CD4-positive, alpha-beta T cell treated with Interleukin-4 for 4 hours (primary cell): ENCODE measurements at places on chromosomes 6 and 20.

DNA sequence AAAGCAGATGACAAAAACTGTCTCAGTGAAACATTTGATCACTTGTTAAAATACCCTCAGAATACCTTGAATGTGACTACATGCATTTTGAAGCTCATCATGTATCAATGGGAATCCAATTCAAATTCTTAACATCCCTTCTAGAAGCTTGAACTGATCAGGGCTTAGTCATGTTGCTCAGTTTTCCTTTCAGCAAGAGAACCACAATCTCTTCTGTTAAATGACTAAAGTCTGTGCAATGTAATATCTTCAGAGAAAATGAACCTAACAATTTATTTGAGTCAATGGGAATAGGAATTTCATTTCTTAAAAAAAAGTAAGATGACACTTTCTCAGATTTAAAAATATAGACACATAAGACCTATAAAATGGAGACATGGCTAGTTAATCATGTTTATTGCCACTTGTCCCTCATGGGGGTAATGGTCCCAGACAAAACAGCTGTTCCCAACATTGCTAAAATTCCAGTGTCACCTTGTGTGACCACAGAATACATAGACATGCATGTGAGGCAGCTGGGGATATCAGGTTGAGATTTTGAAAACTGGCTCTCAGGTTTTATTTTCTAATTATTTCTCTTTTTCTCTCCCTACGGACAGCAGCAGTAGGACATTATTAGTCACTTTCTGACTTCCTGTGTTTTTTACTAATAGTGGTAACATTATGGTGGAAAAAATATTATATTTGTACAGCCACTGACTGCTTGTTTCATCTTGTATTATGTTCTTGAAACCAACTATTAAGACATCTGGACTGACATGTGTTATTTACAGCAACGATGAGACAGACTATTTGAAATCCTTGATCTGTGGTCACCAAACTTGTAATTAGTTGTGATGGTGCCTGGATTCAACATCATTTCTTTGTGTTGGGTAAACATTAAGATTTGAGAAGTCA lies 192.5 kb downstream of the COL9A1 start:
- DNase-seq = no peak

DNA sequence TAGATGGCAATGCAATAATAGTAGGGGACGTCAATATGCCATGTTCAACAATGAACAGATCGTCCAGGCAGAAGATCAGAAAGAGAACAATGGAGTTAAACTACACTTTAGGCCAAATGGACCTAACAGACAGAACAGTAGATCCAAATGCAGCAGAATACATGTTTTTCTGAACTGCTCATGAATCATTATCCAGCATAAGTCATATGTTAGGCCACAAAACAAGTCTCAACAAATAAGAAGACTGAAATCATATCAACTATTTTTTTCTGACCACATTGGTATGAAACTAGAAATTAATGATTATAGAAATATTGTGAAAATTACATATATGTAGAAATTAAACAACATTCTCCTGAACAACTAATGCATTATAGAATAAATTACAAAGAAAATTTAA lies 10.2 kb upstream of the DEFB125 start:
- no peak for DNase-seq

DNA sequence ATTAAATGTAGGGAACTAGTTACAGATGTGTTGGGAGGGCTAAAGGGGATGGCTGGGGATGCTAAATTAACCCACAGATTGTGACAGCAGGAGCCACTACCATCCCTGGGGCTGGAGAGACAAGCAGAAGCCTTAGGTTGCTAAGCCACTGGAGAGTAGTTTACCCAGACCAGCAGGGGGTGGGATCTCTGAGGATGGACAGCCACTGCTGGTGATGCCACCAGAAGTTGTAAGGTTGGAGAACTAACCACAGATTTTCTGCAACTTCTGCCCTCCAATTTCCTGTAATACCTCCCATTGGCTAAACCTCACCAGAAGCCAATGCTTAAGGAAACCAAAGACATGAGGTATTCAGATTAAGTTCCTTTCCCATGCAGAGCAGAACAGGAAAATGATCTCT lies 139.6 kb upstream of the NOX3 start:
- no peak for DNase-seq

- no peak for DNase-seq
Measured at GRCh38 chr6:47047097-47047478, 5.0 kb upstream of the ADGRF1 start.

DNA sequence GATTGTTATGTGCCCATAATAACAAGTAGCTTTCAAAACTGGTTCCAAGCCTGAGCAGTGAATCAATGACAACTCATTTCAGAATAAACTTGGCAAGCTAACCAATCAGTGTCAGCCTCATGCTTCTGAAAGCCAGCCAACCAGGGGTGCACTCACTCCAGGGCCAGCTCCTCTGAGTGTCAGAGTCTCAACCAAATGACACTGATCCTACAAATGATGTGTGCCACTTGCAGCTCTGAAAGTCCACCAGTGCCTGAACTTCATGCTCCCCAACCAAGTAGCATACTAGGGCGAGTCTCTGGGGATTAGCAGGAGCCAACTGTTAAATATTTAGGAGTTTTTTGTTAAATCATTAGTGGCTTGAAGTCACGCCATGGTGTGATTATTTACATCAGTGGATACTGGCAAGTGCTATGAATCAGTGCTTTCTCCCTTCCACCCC lies 4.5 kb downstream of the IYD start:
- DNase-seq = no peak

DNA sequence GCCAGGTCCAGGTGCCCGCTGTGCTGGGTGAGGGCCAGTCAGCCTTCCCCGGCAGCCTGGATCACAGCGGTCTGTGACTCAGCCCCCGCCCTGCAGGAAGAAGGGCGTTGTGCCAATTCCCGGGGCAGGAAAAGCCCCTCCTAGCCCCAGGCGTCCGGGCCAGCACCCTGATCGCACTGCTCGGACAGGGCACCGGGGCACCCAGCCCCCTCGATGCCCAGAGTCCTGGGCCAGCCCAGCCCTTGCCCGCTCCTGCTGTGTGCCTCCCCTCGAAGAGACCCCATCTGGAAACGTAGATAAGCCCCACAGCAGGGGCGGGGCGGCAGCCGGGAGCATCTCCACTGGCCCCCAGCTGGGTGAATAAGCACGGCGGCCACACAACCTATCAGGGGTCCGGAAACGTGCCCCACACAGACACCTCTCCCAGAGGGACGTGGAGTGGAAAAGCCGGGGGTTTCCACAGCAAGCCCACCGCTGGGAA lies 9.9 kb downstream of the LAMA5 start:
- DNase-seq = no peak

DNA sequence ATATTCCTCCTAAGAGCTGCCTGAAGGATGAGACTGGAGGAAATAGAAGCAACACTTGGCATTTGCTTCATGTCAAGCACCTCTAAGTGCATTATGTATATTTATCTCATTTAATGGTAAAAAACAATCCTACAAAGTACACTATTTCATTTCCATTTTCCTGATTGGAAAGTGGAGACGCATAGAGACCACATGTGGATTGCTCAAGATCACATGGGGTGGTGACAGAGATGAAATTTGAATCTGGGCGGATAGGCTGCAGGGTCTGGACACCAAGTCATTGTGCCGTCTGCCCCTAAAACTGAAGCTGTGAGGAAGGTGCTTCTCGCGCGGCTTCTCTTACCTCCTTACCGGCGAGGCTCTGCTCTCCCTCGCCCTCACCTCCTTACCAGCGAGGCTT lies 30.3 kb downstream of the BANF2 start:
- DNase-seq = no peak

DNA sequence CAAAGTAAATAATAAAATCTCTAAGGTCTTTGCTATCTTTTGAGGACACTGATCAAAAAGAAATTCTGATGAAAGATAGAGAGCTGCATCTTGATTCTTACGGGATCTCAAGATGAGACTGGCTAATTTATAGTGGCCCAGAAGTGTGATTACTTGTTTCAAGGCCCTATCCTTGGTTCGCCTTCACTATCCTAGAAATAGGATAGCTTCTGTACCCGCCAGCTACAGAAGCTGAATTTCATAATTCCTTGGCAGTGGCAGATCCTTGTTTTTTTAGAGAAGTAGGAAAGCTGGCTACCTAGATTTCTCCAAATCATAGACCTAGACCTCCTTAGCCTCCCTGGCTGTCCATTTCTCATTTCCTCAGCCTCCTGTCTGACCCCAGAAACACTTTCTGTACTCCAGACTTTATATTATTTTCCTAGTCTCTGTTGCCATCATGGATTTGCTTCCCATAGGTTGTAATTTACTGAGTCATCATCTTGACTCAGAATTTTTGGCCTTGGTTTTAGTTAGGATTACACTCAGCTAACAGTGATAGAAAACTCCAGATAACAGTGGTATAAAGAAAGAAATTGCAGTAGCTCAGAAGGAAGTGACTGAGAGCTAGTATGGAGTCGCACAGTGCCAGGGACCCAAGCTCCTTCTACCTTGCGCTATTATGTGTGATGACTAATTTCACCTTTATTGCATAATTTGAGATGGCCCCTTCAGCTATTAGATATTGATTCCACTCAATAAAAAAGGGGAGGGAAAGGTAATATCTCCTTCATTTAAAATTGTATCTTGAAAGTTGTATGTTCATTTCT lies 27.7 kb downstream of the PHF3 start:
- DNase-seq = no peak

DNA sequence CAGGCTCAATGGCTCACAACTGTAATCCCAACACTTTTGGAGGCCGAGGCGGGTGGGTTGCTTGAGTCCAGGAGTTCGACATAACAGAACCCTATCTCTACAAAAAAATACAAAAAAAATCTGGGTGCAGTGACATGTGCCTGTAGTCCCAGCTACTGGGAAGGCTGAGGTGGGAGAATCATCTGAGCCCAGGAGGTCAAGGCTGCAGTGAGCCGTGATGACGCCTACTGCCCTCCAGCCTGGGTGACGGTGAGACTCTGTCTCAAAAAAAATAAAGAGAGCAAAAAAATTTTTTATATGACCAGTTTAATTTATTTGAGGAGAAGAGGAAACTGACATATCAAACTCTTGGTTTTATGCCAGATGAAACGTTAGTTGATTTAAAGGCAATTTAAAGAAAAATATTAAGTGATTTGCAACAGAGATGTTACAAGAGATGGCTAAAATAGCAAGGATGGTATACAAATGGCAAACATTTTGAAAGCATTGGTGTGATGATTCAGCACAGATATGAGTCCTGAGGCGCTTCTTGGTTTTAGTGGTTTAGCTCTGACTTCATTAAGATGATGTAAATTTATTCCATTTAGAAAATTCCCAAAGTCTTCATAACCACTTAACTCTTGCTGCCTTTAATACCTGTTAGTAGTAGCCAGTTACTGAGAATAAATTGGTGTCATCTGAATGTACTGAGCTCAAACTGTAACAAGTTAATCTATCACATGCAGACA lies 17.7 kb downstream of the GTF2H5 start:
- DNase-seq = no peak

- DNase-seq = no peak
Measured at GRCh38 chr20:59701236-59701635, 96.9 kb downstream of the PHACTR3 start.

- no peak for DNase-seq
Measured at GRCh38 chr6:1645466-1646185, 35.9 kb downstream of the FOXC1 start.

DNA sequence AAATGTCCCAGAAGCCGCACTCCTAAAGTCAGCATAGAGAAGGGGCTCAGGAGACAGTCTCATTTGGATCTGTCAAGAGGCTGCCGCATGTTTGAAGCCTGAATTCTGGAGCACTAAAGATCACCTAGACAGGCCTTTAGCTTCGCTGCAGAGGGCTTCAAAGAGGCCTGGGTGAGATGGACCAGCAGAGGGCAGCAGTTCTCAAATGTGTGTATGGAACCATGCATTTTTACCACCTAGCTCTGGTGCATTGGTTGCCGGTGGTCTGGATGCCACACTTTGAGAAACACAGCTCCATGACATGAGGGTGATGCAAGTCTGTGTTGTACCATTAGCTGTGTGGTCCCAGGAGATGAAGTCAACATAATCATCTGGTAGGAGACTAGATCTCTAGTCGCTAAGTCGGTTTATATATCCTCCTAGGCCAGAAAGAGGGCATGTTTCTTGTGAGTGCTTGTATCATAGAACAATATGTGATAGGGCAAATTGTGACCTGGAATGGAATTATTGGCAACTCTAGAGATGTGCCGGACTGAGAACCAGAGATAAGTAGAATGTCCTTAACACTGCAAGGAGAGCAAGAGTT lies 64.8 kb downstream of the KIAA0319 start:
- DNase-seq = peak; percentile 78

- no peak for DNase-seq
Measured at GRCh38 chr6:36613200-36613995, 19.2 kb downstream of the SRSF3 start.

GRCh38 chr6:3871939-3872338 lies 22.8 kb downstream of the FAM50B start:
- no peak for DNase-seq

DNA sequence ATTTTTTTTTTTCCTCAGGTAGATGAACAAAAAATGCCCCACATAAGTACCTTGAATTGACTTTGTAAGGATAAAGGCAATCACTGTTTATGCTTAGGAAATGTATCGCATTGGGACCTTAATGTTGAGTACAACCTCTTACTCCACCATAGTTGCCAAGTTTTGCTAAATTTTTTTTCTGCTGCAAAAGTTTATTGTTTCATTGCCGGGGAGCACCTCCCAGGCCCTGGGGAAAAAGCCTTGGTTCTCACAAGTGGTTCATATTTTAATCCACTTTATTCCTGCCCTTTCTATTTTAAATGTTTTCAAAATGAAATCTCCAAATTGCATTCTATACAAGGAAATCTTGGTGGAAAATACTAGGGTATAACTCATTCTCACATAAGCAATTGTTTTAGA lies 52.3 kb upstream of the UTRN start:
- no peak for DNase-seq

DNA sequence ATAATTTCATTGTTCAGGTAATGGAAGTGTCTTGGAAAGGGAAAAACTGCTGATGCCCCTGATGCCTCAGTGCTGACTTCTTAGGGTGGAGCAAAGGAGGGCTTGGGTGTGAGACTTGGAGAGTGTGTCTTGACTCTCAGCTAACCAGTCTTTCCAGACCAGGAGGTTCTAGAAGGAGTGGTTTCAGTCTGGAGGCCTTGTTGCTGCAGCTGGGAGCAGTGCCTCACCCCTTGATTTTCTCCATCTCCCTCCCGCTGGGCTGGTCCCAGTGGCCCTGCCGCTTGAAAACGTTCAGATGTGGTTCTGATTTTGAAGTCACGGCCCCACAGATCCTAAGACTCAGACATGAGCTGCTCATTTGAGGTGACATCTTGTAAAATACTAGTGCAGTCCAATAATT lies 5.4 kb downstream of the DSP start:
- no peak for DNase-seq

DNA sequence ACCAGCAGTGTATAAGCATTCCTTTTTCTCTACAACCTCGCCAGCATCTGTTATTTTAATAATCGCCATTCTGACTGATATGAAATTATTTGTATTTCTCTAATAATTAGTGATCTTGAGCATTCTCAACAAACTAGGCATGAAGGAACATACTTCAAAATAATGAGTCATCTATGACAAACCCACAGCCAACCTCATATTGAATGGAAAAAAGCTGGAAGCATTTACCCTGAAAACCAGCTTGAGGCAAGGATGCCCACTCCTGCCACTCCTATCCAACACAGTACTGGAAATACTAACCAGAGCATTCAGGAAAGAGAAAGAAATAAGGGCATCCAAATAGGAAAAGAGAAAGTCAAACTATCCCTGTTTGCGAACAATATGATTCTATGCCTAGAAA lies 390.6 kb upstream of the ID4 start:
- DNase-seq = no peak

GRCh38 chr20:15475483-15475882 lies 1097.8 kb downstream of the KIF16B start:
- DNase-seq = no peak

GRCh38 chr6:42269553-42269952 lies 51.9 kb upstream of the MRPS10 start:
- peak; percentile 20 for DNase-seq
